ENCODE measurements at places on chromosomes 2 and 18.

- DNase-seq: no peak
Measured at GRCh38 chr18:47870605-47871004, 59.9 kb downstream of the SMAD2 start.

GRCh38 chr2:127649100-127649611 lies 3.2 kb downstream of the GPR17 start:
- no peak for DNase-seq

GRCh38 chr2:96549967-96550786 lies 13.6 kb downstream of the ARID5A start:
- DNase-seq: no peak

GRCh38 chr18:1797235-1797634 lies 774.1 kb downstream of the METTL4 start:
- no peak for DNase-seq

DNA sequence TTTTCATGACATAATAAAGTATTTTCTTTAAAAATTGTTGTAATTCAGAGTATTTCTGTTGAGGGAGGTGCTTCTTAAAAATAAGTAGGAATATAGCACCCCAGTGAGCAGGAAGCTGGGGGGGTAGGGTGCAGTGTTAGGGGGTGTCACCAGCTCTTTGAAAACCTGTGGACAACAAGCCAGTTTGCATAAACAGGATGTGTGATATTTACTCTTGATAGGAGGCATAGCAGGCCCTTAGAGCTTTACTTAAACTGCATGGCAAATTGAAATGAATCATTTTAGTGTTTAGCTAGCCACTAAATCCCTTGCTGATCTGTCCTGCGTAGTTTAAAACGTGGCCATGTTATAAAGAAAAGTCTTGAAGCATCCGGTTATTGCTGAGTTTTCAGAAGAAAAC lies 8.4 kb downstream of the TGIF1 start:
- no peak for DNase-seq

GRCh38 chr2:193253014-193253530 lies 1058.3 kb upstream of the TMEFF2 start:
- DNase-seq: no peak

- DNase-seq: no peak
Measured at GRCh38 chr2:55025627-55026026, 24.6 kb downstream of the RTN4 start.
